ENCODE measurements at places on chromosomes 6 and 20.

- no peak for DNase-seq
Observed at GRCh38 chr20:43543138-43543537, 15.7 kb upstream of the SGK2 start.

DNA sequence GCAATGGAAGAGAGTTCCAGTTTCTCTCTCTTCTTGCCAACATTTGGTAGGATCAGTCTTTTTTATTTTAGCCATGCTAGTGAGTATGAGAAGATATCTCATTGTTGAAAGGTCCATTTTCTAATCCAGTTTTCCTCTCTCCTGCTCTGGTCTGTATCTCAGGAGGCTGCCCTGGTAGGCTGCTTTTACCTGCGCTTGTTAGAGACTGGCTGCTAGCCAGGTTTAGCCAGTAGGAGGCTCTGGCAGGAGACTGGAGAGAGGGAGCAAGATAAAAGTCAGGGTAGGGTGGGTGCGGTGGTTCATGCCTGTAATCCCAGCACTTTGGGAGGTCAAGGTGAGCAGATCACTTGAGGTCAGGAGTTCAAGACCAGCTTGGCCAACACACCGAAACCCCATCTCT lies 68.6 kb upstream of the FOXP4 start:
- no peak for DNase-seq

DNA sequence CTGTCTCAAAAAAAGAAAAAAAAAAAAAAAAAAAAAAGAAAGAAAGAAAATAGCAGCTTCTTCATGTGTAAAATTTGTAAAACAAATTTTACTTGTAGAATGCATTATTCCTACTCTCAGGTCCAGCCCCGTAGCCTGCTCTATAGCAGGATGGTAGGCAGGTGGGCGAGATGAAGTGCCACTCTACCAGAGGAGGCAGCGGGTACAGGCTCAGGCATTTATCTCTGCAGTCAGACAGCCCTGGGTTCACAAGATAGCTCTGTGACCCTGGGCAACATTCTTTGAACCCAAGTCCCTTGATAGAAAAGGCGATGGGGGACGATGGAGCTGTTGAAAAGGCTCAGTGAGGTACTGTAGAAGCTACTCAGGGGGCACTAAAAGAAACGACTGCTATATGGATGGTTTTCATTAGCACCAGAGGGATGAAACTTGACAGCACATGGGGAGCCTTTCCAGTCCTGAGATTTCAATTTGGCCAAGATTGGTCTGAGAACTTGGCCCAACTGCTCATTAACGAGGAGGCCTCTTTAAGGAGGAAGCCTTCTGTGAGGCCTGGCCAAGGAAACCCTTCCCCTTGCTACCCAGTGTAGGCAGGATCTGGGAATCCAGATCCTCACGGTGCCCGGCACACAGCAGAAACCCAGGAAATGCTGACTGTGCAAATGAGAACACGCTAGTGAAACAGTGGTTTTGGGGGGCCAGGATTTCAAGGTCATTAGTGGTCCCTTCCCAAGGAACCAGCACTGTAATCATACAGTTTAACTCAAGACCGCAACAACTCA lies 63.1 kb downstream of the MYH7B start:
- DNase-seq = no peak

DNA sequence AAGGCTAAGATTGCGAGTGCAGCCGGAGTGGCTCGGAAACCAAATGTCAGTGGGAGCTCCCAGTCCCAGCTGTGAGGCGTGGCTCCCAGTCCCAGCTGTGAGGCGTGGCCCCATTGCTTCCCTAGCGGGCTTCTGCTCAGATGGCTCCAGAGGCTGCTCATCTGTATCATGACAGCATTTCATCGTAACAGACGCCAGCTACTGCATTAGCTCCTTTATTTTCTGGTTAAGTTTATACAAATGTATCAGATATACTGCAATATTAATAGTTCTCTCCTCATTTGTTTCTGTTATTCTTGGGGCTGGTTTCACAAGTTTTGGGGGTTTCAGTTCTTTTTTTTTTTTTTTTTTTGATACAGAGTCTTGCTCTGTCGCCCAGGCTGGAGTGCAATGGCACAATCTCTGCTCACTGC lies 34.7 kb upstream of the TBXT start:
- DNase-seq = no peak

GRCh38 chr6:39791850-39792539 lies at the start of gene DAAM2:
DAAM2 (plus strand) TSS chr6:39792376; CDS start chr6:39856303, 63,927 bp downstream.
- DNase-seq = no peak

DNA sequence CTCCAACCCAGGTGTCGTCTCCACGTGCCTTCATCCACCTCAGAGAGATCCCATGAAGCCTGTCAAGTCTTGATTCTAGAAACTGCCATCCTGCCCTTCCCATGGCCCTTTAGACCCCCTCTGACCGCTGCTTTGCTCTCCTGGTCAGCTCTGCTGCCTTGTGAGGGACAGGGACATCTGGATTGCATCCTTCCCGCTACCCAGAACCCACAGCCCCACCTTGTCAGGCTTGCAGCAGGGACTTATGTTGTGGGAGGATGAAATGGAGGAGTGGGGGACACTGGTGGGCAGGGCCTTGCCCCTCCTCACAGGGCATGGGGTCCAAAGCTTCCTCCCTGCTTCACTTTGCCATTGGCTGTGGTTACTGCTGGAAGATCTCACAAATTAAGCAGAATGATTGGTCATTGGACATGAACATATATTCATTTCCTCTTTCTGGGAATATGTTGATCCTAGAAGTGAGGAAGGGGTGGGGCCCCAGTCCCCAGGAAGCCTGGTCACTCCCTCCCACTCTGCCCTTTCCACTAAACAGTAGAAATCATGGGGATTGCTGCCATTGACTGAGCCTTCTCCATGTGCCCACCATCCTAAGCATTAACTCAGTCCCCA lies 4.5 kb downstream of the GLP1R start:
- DNase-seq = no peak

- no peak for DNase-seq
Observed at GRCh38 chr6:35036828-35037663, 104.1 kb downstream of the TCP11 start.

DNA sequence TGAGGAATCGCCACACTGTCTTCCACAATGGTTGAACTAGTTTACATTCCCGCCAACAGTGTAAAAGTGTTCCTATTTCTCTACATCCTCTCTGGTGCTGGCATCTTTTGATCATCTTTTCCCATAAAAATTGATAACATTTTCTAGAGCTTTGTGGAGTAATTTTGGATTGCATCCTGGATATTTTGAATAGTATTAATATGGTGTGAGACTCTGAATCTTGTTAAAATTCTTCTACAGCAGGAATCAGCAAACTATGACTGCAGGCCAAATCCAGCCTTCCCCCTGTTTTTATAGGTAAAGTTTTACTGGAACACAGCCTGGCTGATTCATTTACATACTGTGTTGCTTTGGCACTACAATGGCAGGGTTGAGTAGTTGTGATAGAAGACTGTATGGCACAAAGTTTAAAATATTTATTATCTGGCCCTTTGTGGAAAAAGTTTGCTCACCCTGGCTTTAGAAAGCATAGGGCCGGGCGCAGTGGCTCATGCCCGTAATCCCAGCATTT lies 15.0 kb upstream of the RNF8 start:
- DNase-seq = no peak

GRCh38 chr6:102774326-102774725 lies 1380.8 kb downstream of the GRIK2 start:
- DNase-seq = no peak

DNA sequence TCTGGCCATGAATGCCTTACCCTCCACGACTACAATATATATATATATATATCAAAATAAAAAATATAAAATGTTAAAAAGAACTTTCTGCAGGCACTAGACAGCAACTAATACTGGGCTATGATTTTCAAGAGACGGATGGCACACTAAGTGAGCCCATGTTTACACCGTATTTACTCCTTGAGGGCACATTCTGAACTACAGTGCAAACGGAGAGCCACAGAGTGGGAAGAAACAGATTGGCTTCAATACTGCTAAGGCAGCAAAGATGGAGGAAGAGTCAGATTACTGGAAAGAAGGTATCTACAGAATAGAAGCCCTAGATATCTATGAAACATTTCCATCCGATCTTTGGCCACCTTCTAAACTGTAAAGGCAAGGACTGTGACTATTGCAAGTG lies 330.3 kb downstream of the HTR1B start:
- DNase-seq = no peak

GRCh38 chr6:16190214-16190613 lies 48.2 kb upstream of the GMPR start:
- DNase-seq = no peak

DNA sequence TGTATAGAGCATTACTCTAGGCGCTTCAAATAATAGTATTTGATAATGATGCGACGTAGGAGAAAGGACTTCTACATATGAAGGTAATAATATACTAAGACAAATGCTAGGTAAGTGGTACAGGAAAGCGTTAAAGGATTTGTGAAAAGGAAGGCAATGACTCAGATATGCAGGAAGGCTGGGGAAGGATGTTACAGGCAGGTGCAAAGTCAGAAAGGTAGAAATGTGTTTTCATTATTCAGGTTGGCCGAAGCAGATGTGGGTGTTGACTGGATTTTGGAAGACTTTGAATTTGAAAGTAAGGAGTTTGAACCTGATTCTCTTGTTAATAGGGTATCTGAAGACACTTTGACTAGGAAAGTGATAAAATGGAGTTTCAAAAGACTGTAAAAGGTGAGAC lies 51.0 kb downstream of the STK4 start:
- DNase-seq = no peak

GRCh38 chr20:25859649-25860530 lies 163.2 kb upstream of the ZNF337 start:
- peak; percentile 41 for DNase-seq

DNA sequence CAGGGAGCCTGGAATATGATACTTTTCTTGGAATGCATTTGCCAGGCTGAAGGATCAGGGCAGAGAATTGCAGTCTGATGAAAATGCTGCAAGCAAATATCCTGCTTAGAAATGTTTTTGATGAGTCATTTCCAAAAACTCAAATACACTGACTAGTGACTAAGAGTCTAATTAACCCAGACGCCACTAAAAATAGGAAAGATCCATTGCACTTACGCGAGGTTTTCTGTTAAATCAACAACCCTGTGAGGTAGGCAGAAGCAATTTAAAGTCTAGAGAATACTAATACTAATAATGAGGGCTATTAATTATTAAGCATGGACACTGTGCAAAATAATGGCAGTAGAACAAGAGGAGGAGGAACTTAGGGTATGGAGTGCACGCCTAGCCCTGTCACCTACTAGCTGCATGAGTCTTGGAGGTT lies 130.1 kb upstream of the DOK5 start:
- DNase-seq = no peak

- no peak for DNase-seq
Observed at GRCh38 chr20:7358670-7359069, 581.6 kb downstream of the HAO1 start.

DNA sequence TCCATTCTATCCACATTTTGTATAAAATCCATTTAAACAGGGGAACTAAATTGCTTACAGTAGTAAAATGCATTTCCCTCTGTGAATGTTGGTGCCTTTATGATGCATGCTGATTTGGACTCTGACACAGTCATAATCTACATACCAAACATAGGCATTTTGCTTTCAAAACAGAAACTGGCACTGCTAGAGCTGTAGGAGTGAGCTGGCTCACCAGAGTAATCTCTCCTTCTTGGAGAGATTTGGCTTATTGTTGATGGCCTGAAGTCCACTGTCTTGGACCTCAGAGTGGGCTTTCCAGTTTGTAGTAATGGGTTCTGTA lies 363.2 kb upstream of the FLRT3 start:
- DNase-seq = no peak

DNA sequence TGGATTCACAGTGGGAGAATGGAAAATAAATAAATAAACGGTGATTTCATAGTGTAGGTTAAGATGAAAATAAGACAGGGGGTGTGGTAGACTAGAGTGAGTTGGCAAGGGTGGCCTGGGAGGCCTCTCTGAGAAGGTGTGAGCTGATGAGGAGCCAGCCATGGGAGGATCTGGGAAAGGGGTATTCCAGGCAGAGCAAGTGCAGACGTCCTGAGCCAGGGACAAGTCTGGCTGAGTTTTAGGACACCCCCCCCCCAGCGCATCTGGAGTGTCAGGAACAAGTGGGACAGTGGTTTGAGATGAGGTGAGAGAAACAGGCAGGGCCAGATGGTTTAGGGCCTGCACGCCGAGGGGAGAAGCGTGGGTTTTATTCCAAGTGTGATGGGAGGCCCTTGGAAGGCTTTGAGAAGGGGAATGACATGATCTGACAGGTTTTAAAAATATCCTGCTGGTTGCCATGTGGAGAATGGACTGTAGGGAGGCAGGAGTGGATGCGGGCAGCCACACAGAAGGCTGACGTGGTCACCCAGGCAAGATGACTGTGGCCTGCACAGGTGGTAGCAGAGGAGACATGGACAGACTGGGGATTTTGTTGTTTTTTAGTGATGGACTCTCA lies 21.1 kb upstream of the CCM2L start:
- DNase-seq = no peak

GRCh38 chr6:160437775-160438174 lies 89.6 kb downstream of the SLC22A3 start:
- DNase-seq = no peak

- no peak for DNase-seq
Observed at GRCh38 chr6:69901361-69901760, 35.0 kb downstream of the COL19A1 start.

GRCh38 chr6:79239536-79240168 lies 5.2 kb upstream of the HMGN3 start:
- no peak for DNase-seq

DNA sequence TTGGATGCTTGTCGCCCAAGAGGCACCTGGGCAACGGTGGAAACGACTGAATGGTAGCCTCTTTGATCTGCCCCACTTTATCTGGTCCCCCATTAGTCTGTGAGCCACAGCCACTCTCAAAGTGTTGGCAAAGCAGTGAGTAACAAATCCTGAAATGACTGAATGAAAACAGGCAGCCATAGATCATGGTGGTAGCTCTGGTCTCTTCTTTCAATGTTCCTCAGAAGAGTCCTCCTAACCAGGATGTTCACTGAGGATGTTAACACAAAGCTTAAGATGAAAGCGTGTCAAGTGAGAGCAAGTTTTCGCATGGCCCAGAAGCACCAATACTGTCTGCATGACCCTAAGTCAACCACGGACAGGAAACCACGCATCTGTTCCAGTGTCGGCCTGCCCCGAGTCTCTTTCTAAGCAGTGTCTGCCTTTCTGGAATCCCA lies 107.3 kb downstream of the IRF4 start:
- no peak for DNase-seq

- DNase-seq = no peak
Observed at GRCh38 chr6:122789182-122790027, at the start of gene SMPDL3A. SMPDL3A (plus strand) TSS chr6:122789258; CDS start chr6:122789347, 89 bp downstream.

DNA sequence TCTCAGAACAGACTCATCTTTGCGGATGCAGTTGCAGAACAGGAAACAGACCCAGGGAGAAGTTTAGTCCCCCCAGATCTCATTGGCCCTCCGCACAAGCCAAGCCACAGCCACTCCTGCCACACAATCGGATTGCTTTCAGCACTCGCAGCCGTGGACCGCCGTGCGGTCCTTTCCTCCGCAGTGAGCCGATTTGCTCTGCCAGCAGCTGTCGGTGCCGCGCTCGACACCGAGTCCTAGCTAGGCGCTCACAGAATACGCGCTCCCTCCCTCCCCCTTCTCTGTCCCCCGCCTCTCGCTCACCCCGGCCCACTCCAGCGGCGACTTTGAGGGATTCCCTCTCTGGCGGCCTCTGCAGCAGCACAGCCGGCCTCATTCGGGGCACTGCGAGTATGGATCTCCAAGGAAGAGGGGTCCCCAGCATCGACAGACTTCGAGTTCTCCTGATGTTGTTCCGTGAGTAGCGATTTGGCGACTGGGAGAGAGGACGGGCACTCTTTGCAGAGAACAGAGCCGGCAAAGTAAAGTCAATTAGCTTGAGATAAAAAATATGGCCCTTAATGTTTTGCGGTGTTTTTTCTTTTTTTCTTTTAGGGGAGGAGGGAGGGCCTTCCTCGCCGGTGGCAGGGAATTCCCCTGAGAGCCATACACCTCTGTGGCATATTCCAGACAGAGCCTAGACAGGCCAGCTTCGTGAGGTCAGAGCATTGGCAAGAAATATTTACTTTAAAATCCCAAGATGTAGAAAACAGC lies at the start of gene LAMP5:
LAMP5 (plus strand) TSS at position 130 of the 753 bp plus-strand sequence; CDS start at position 393, 263 bp downstream.
- no peak for DNase-seq
